ENCODE measurements at places on chromosomes 1 and 21.

- DNase-seq = no peak
Measured at GRCh38 chr1:55735106-55735505, 519.9 kb upstream of the USP24 start.

DNA sequence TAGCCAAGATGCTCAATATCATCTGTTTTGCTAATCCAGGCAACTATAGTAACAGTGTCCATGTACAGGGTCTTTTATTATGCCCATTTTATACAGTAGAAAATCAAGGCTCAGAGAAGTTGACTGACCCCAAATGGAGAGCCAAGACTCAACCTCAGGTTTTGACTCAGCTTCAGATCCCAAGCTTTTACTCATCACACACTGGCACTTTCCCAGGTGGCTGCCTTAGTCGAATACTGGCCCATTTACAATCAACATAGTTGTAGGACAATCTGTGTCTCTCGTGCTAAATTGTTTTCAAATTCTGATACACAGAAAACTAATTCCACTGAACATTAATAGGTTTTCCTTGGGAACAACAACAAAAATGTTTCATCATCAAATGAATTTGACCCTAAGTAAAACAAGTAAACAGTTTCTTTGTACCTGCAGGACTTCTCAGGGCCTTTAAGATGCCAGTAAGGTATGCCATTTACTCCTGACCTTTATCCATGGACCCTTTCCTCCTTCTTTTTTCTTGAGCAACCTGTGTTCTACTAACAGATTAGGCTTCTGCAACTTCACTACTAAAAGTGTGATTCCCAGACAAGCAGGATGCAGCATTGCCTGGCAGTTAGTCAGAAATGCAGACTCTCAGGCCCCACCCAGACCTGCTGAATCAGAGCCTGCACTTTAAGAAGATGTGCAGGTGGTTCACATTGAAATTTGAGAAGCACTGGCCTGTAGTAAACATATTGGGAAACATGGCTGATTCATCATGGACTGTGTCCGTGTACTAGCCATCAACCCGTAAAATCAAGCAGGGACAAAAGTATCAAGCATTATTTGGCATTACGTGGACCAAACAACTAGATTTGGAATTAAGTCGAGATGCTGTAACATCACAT, 128.8 kb downstream of the RRAGC start:
- no peak for DNase-seq

- DNase-seq = no peak
Measured at GRCh38 chr1:227136210-227136820, 182.0 kb downstream of the CDC42BPA start.

DNA sequence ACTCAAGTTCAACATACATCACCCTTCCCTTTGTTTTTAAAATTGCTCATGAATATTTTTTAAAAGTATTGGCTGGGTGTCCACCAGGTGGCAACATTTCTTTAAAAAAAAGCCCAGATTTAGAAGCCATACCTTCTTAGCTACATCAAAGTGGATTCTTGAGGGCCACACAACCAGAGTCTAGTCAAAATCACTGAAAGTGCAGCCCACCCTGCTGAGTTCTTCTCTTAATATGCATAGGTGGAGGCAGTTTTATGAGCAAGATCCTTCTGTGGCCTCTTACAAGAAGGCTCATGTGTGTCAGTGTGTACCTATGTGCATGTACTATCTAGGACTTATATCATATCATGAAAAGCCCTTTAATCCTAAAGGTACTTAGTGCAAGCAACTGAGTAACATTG, 16.9 kb upstream of the GNG12 start:
- peak; percentile 70 for DNase-seq

GRCh38 chr1:31776032-31776431, 11.9 kb upstream of the ADGRB2 start:
- DNase-seq = no peak

DNA sequence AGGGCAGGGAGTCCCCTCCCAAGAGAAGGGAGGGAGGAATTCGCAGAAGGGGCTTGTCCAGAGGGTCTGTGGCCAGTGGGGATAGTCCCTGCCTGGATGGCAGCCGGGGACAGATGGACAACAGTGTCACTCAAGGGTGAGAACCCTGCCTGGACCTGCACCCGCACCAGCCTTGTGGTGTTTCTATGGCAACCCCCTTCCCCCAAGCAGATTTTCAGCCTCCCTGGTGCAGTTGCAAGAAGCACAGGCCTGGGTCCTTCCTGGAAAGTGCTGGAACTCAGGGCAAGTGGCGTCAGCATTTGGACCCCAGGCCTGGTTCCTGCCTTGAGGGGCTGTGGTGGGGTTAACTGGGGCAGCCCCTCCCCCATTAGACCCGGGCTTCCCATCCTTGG, 83.8 kb upstream of the ACTL8 start:
- no peak for DNase-seq

- no peak for DNase-seq
Measured at GRCh38 chr1:22388671-22389450, 62.8 kb upstream of the ZBTB40 start.

GRCh38 chr1:209988706-209989105, 50.7 kb downstream of the SYT14 start:
- DNase-seq = no peak

DNA sequence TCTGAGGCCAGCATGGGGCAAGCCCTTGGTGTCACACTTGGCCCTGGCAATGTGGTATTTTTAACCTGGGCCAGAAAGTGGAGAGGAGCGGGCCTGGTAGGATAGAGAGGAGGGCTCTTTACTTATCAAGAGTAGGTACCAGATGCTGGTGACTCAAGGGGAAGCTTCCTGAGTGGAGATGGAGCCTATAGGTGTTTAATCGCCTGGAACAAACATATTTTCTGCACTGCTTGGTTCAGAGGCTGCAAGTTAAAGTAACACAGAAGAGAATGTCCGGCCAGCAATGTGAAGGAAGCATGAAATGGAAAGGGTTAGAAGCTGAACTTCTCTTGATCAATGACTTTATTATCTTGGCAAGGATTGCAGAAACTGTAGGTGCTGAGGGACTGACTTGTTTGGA, 74.3 kb downstream of the DDR2 start:
- DNase-seq = no peak

DNA sequence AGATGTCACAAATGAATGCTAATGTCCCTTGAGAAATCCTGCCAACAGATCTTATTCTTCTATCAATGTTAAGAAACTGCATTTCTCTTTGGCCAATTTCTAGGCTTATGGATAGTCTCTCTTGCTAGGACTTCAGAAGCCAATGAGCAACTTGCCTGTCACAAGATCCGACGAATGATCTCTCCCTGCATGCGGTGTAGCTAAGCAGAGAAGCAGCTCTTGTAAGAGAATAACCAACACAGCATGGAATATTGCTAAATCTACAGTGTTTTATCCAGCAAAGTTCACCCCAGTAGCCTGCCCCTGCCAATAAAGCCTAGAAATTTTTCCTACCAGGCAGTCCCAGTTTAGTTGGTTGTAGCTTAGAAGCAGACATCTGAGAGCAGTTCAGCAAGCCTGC, 2.1 kb upstream of the SLC44A5 start:
- no peak for DNase-seq

- DNase-seq = no peak
Measured at GRCh38 chr1:243465081-243465480, 209.2 kb downstream of the SDCCAG8 start.

DNA sequence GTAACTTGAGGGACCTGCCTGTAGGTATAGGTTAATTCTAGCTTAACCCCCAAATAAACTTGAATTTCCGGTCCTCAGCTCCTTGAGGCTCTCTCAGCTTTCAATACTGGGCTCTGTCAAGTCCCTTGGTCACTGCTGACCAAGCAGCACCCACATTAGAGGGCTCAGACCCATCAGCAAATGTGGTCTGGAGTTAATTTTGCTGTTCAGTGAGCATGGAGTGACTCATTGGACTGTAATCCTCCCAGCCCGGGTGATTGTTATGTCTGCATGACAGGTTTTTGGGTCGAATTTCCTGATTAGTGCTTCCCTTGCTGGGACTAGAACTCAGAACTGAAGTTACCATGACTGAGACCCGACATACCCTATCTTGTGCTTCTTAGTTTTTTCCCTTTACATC, 130.6 kb downstream of the URB2 start:
- DNase-seq = no peak

- no peak for DNase-seq
Measured at GRCh38 chr1:147585640-147586383, 44.5 kb downstream of the BCL9 start.

- peak; percentile 27 for DNase-seq
Measured at GRCh38 chr1:225998560-225999226, 450 bp downstream of the SDE2 start.

- DNase-seq = no peak
Measured at GRCh38 chr1:172376431-172376830, 44.1 kb upstream of the C1orf105 start.

- DNase-seq = no peak
Measured at GRCh38 chr21:35658242-35658641, 402.1 kb downstream of the SETD4 start.

GRCh38 chr1:189530162-189530561, 947.5 kb downstream of the BRINP3 start:
- DNase-seq = no peak

DNA sequence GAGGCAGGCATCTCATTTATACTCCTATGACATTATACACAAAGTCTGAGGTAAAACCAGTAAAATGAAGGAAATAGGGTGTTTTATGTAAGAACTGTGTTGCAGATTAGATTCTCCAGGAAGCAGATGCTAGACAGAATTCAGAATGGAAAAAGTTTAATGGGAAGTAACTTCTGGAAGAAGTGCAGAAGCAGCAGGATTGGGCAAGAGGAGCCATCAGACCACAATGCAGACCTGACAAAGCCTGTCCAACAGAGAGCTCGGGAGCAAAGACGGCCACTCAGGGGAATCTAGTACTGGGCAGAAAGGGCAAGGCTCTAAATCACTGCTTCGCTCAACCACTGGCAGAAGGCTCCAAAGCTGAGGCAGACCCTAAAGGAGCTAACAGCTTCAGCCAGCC, 33.7 kb downstream of the FBXO42 start:
- no peak for DNase-seq

DNA sequence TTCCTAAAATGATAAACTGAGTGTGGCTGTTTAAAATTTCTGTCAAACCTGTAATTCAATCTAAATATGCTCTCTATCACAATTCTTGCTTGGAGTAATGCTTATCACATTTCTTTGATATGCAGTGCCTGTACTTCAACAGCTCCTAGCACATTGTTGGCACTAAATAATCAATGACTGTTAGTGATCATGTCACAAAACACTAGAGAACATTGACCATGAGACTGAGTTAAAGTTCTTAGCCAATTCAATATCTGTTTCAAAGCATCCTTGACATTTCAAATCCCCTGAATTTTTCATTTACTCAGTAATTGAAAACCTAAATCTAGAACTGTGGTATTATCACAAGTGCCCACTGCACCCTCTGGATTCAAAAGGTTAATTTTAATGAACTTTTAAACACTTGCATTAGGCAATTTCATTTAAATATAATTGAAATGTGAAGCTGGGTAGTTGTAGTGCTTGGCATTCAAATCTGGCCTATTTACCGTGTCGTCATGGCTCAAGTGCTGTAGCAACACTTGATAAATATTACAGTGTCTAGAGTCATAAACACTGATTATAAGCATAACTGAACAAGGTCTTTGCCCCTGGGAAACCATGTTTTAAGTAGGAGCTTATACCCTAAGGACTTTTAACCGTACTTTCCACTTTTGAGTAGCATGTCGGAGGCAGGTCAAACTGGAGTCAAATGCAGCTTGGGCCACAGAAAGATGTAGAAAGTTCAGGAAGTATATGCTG, 143.6 kb downstream of the LRRC7 start:
- DNase-seq = no peak

DNA sequence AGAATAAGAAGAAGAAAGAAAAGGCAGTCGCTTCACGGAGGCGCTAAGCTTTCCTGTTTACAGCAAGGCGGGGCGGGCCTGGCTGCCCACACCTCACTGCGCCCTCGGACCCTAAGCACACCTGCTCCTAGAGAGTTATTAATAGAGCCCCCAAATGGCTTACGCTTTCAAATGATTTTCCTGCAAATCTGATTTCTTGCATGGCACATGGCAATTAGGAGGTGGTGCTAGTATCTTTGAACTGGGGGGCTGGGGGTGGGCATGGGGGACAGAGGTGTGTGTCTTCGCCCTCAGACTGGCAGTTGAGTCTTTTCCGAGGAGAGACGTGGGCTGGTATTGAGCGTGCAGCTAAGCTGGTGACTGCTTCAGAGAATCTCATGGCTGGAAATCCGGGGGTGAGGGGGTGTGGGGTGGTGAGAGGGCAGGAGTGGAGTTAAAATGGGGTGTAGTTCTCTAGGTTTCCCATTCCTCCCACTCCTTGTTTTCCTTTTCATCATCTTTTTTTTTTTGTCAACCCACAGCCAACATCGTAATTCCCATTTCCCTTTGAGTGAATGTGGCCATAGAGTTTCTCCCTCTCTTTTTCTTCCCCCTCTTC, 1.3 kb downstream of the S1PR1 start:
- no peak for DNase-seq

DNA sequence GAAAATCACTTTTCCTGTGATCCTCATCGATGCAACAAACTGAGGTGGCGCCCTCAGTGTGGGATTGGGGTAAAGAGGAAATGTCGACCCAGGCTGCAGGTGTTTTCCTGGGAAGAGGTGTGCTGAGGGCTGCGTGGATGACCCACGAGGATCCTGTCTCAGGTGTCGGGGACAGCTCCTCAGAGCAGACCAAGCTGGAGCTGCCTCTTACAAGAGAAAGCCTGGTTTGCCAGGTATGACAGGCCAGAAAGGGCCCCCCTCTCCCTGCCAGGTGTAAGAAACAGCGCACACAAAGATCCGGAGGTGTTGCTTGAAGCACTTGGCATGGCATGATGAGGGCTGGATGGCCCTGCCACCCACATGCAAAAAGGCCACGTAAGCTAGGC, 12.6 kb downstream of the FHAD1 start:
- no peak for DNase-seq

- no peak for DNase-seq
Measured at GRCh38 chr1:75952016-75952415, 19.8 kb upstream of the ASB17 start.

DNA sequence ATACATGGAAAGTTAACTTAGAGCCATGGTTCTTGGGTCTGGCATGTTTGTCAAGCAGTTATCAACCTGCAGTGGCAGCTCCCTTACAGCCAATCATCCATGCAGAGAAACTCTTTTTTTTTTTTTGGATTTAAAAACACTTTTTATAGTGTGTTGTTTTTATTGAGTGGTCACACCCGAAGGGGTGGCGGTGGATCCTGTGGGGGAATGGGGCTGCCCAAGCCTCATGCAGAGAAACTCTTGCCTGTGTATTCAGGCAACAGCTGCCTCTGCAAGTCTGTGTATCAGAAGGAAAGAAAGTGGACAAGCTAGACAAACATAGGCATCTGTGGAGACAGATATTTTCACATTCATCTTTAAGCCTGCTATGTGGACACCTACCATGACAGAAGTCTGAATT, 104.8 kb downstream of the GLUL start:
- no peak for DNase-seq

DNA sequence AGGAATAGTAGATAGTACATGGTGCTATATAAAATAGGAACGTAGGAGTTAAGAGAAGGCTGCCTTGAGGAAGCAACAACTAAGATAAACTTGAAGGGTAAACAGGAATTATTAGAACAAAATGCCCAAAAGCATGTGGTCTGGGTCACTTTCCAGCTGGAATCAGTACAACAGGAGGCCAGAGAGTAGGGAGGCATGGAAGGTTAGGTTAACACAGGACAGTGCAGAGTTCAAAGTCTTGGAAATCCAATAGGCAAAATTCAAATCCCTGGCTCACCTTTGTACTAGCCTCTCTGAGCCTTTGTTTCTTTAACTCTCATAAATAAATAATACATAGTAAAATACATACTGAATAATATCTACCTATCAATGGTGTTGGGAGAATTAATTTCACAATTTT, 69.0 kb upstream of the NEK7 start:
- DNase-seq = no peak
